ENCODE measurements at places on chromosomes 5 and 9.

DNA sequence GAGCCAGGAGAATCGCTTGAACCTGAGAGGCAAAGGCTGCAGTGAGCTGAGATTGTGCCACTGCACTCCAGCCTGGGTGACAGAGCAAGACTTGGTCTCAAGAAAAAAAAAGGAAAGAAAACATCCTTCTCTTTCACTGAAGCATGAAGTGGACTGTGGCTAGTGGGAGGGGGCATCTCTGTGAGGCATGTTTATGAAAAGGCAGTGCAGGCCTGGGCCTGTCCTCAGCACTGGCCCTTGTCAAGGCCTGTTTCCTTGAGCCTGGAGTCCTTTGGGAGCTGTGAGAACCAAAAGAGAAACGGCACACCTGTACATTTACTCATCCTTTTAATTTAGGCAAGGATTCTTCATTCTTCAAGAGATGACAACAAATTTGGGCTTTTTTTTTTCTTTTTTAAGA is 18.3 kb upstream of the FUBP3 start:
- DNase-seq, result no peak

- DNase-seq, result no peak
Observed at GRCh38 chr5:156004754-156005153, 322.2 kb upstream of the SGCD start.

- DNase-seq, result no peak
Observed at GRCh38 chr5:72209147-72210115, 102.2 kb downstream of the MAP1B start.

- DNase-seq, result no peak
Observed at GRCh38 chr5:124872086-124872485, 125.6 kb upstream of the ZNF608 start.

- no peak for DNase-seq
Observed at GRCh38 chr5:69212022-69212421, 22.6 kb downstream of the CENPH start.

DNA sequence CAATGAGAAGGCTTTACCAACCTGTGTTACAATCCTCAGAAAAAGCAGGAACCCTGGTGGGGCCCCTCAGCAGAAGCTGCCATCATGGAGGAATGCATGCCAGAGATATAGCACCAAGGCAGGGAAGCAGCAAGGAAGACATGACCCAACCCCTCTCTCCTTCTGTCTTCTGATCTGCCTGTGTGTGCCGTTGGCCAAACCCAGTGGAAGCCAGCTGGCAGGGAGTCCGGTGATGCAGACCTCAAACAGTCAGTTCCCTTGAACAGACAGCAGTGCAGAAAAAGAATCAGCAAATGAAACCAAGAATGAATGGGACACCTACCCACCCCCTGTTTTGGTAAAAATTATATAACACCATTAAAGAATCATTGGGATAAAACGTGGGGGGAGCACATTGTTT is 234.2 kb downstream of the ZNF608 start:
- DNase-seq, result no peak

- DNase-seq, result no peak
Observed at GRCh38 chr9:136243631-136244030, 2.0 kb downstream of the QSOX2 start.

DNA sequence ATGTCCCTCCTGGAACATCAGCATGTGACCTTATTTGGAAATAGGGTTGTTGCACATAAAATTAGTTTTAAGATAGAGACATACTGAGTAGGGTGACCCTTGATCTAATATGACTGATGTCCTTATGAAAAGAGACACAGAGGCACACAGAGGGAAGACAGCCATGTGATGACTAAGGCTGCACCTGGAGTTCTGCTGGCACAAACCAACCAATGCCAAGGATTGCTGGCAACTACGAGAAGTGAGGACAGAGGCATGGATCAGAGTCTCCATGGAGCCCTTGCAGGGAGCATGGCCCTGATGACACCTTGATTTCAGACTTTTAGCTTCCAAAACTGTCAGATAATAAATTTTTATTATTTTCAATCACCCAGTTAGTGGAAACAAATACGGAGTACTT is 101.9 kb downstream of the FBXL7 start:
- DNase-seq, result no peak

GRCh38 chr9:81685763-81686613 is 3.4 kb downstream of the TLE1 start:
- no peak for DNase-seq

- DNase-seq, result no peak
Observed at GRCh38 chr5:68260467-68260866, 44.9 kb downstream of the PIK3R1 start.

GRCh38 chr5:148856009-148856367 is 29.6 kb downstream of the ADRB2 start:
- DNase-seq, result no peak

GRCh38 chr5:127518319-127518621 is 830 bp downstream of the PRRC1 start:
- DNase-seq, result no peak

- DNase-seq, result no peak
Observed at GRCh38 chr9:107770716-107771115, 281.1 kb upstream of the KLF4 start.

- no peak for DNase-seq
Observed at GRCh38 chr5:123885081-123885480, 373.1 kb downstream of the CSNK1G3 start.

DNA sequence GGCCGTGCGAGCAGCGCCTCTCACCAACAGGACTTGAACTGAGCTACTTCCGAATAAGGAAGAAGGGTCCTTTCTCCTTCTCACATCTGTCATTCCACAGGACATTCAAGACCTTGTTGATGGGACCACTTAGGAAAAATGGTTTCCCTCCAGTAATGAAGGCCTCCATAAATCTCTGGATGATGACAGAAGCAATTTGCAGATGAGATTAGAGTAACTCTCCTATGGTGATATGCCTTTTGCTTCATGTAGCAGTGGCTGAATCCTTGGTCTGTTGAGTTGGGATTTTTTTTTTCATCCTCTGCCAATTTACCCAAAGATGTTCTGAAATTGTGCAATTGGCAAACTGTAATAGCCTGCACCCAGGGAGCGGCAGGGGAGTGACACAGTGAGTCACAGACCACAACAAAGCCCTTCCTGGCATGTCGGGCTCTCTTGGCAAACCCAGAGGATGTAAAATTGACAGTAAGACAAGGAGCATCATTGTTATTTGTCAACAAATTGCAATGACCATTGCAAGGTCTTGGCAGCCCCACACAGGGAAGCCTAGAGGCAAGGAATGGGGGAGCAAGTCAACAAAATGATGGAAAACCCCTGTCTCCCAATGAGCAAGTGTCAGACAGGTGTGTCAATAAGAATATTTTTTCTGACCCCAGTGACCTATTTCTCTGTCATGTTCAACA is 275.9 kb downstream of the ACTL7B start:
- DNase-seq, result peak; percentile 29

GRCh38 chr5:157025093-157025698 is 33.7 kb downstream of the HAVCR1 start:
- DNase-seq, result no peak

- DNase-seq, result no peak
Observed at GRCh38 chr5:102802708-102803458, 47.8 kb downstream of the PAM start.

GRCh38 chr5:78289911-78290310 is 4.6 kb downstream of the AP3B1 start:
- DNase-seq, result no peak

DNA sequence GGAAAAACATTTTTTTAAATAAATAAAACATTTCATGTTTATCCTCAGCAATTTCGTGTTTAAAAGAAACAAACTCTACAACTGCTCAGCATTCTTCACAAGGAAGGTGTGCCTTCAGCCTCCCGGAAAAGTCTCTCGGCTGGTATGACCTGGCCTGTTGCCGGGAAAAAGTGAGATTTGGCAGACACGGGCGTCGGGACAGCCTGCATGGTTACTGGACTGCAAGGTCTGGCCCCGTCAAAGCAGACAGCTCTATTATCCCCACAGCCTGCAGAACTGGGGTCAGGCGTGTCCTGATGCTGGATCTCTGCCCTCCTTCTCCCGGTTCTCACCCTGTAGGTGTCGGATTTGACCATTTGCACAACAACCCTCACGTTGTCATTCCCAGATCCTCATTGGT is 120.3 kb upstream of the SPATA31C2 start:
- no peak for DNase-seq

- DNase-seq, result peak; percentile 44
Observed at GRCh38 chr9:34633851-34634550, 3.6 kb downstream of the SIGMAR1 start.

DNA sequence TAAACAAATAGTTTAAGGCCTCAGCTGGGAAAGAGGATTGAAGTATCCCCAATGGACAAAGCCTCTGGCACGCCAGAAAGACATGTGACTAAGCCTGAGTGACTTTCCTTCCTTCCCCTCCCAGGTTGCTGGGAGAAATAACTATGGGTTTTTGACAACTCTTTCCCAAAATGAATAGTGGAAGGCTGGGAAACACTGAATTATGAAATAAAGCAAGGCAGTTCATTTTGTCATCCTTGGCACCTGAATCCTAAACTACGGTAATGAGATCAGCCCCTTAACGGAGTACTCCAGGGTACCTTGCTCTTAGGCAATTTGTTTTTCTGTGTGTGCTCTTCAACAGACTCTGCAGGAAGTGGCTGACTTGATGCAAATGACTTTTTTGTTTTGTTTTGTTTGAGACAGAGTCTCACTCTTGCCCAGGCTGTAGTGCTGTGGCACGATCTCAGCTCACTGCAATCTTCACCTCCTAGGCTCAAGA is 75.2 kb downstream of the LMNB1 start:
- DNase-seq, result no peak

DNA sequence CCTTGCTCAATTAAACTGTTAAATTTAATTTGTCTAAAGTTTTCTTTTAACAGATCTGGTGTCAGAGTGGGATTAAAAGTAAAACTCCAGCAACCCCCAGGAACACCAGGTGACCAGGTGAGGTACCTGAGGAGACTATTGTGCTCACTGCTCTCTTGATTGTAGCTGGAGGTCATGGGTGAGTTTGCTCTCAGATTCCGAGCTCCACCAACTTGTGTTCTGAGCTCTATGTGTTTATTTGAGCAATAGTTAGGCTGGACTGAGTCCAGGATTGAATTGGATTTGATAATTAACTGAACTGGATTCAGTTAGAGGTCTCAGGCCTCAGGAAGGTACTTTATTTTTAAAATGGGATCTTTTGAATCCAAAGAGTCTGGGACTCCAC is 17.9 kb upstream of the SCGB3A2 start:
- DNase-seq, result no peak

GRCh38 chr9:92185096-92185495 is 69.9 kb upstream of the SPTLC1 start:
- no peak for DNase-seq

DNA sequence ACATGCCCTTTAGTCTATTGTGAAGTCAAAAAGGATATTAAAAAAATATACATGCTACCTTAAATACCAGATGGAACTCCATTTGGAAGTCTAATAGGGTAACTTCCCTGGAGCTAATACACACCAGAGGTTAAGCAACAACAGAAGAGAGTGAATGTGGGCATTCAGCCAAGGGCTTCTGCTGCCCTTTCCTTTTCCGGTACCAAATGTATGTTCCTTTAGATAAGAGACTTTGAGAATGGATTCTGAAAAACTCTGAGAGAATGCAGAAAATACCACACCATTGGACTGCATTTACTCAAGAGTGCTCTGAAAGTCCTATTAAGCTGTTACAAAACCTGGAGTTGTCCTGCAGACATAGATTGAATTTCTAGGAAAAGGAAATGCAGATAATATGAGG is 23.8 kb upstream of the TRPM3 start:
- no peak for DNase-seq

- no peak for DNase-seq
Observed at GRCh38 chr9:120902569-120903535, 23.7 kb downstream of the TRAF1 start.

GRCh38 chr9:137836831-137837241 is 40.7 kb upstream of the CACNA1B start:
- no peak for DNase-seq

- peak; percentile 94 for DNase-seq
Observed at GRCh38 chr5:127254729-127255284, 35.8 kb upstream of the MEGF10 start.

- no peak for DNase-seq
Observed at GRCh38 chr9:76415731-76416130, 21.5 kb upstream of the RFK start.

DNA sequence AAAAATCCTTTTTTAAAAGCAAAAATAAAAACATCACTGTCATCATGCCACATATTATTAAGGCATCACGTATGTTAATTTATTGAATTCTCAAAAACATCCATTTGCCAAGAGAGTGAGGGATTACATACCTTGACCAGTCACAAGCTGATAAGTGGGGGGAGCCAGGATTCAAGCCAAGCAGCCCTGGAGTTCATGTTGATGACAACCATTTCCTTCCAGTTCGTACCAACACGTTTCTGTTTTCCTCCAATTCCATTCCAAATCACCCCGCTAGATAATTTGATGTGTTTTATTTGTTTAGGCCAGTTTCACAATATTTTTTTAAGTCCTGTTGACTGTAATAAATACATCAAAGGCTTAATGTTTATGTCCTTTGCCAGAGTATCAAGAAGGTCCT is 53.0 kb downstream of the SLC1A3 start:
- DNase-seq, result no peak

- peak; percentile 73 for DNase-seq
Observed at GRCh38 chr5:45512521-45512920, 183.7 kb downstream of the HCN1 start.

- DNase-seq, result no peak
Observed at GRCh38 chr5:81537905-81538547, 144.1 kb upstream of the ACOT12 start.

DNA sequence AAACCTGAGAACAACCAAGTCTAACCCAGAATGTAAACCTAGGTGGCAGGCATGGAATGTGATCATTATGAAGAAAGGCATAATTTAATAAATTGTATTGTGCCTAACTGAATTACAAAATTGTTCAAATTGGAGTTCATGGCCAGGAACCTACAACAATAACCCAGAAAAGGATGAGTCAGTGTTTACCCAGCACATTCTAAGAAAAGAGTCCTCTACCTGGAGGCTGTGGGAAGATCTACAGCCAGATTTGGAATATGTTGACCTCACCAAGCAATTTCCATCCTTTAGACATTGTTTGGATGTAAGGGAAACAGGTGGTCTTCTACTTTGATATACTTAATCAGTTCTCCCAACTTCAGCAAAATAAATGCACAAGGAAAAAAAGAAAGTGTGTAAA is 152.2 kb downstream of the TMEM161B start:
- no peak for DNase-seq

DNA sequence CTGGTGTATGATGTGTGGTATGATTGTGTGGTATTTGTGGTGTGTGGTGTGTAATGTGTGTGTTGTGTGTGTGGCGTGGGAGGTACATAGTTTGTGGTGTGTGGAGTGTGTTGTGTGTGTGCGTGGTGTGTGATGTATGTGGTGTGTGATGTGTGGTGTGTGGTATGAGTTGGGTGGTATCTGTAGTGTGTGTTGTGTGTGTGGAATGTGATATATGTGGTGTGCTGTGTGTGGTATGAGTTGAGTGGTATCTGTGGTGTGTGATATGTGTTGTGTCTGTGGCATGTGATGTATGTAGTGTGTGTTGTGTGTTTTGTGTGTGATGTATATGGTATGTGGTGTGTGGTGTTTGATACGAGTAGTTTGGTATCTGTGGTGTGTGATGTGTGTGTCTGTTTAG is 272.5 kb upstream of the IRX1 start:
- no peak for DNase-seq
